ENCODE measurements at places on chromosomes 11 and 22. TPM values are rescaled to one million over a fixed set of nuclear protein-coding genes. Genes with fewer than 3 reads are reported as not detected.

TYR gene
- total RNA-seq: not detected

HOATZ gene
- total RNA-seq: not detected

NXF1 gene
- 30.7 TPM for total RNA-seq

ANO1 gene
- total RNA-seq: 20.1 TPM

OR8B12 gene
- not detected for total RNA-seq

DNA sequence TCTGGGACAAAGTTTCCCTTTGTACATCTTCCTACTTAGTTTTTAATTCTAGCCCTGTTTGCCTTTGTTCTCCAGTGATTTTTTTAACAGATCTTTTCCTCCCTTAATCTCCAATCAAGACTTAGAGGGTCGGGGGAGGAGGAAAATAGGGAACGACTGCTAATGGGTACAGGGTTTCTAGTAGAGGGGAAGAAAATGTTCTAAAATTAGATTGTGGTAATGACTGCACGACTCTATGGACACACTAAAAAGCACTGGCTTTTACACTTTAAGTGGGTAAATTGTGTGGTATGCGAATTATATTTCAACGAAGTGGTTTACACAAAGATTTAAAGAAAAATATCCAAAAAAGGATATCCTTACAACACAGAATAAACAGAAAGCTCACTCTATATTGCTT lies 110.0 kb upstream of the SPON1 start:
- DNase-seq: no peak

GRCh38 chr11:46235777-46236688 lies 41.4 kb upstream of the CREB3L1 start:
- no peak for DNase-seq

GRCh38 chr22:48807155-48807554 lies 1020.5 kb downstream of the BRD1 start:
- no peak for DNase-seq

GRCh38 chr11:111299101-111300026 lies 1.0 kb downstream of the POU2AF3 start:
- DNase-seq: peak; percentile 92

DNA sequence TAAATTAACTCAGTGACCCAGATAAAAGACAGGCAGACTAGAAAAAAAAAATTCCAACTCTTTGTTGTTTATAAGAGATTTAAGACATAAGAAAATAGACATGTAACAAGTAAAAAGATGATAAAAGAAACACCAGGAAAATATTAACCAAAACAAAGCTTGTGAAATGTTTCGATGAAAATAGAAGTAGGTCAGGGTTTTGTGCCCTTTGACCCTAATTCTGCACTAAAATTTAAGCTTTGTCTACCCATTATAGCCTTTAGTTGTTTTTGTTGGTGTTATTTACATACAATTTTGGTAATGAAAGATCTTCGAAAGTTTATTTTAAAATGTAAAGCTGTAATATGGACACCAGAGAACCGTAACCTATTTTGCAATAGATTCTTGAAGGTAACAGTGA lies 75.7 kb downstream of the LRRC4C start:
- DNase-seq: no peak

GRCh38 chr11:8234425-8234821 lies 29.3 kb downstream of the LMO1 start:
- DNase-seq: no peak

- no peak for DNase-seq
Observed at GRCh38 chr22:49261616-49262015, 566.1 kb downstream of the BRD1 start.

- no peak for DNase-seq
Observed at GRCh38 chr11:37843603-37844002, 1245.6 kb upstream of the RAG2 start.

GRCh38 chr11:27409742-27410141 lies 46.7 kb upstream of the CCDC34 start:
- DNase-seq: no peak

DNA sequence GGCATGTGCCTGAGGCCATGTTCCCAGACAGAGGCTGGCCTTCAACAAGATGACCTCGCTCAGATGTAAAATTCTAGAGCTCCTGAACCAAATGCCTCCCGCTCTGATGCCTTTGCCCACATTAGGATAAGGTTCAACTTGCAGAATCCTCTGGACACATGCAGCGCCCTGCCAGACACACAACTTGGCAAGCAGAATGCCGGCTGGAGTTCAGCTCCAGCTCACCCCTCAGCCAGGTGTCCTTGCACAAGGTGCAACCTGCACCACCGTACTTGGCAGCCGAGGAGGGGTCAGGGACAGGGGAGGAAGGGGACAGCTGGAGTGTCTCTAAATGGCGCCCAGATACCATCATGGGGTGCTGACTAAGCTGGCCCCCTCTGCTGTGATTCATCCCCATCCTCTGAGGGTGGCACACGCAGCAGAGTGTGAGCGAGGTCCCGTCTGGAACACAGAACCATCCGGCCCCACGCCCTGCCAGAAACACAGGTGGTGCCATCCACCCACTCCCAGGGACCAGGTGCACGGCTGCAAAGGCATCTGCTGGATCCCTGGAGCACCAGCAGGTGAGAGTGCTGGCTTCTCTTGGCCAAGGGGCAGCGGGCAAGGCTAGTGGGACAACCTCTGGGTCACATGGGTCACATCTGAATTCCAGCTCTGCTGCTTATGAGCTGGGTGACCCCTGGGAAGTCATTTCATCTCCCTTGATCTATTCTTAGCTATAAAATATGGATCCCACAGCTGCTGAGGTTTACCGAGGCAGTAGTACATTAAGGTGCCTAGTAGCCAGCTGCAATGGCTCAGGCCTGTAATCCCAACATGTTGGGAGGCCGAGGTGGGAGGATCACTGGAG lies 12.8 kb downstream of the ZMAT5 start:
- DNase-seq: no peak

DNA sequence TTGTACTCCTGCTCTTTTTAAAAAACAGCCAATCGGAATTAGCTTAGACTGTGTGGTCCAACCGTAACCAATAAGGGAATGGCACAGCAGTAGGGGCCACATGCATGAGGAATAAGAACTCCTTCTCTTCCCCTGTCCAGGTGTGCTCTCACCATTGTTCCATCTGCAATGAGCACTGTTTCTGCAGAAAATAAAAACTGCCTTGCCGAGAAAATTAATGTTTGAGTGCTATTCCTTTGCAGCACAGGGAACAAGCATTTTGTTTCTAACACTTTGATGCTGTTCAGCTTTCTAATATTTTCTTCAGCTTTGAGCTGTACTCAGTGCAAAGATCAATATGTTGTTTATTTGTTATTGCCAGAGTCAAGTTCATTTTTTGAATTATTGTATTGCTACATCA lies 57.9 kb downstream of the PIWIL3 start:
- DNase-seq: no peak
